Renal cortex interstitium (tissue), 15 donors: ENCODE measurements at places on chromosomes 5 and 9. TPM values are rescaled to one million over a fixed set of nuclear protein-coding genes. Genes with fewer than 3 reads are reported as not detected.

TAF11L5 gene
- polyA plus RNA-seq = not detected

ISL1 gene
- polyA plus RNA-seq = not detected

LYRM7 gene
- polyA plus RNA-seq = 11.5 TPM

COL23A1 gene
- 5.7 TPM for polyA plus RNA-seq

ADGRD2 gene
- not detected for polyA plus RNA-seq

IRX1 gene
- polyA plus RNA-seq = 45.5 TPM

ZNF354C gene
- polyA plus RNA-seq = 15.7 TPM

EIF4E1B gene
- polyA plus RNA-seq = not detected

PDE6A gene
- 0.12 TPM for polyA plus RNA-seq

DNA sequence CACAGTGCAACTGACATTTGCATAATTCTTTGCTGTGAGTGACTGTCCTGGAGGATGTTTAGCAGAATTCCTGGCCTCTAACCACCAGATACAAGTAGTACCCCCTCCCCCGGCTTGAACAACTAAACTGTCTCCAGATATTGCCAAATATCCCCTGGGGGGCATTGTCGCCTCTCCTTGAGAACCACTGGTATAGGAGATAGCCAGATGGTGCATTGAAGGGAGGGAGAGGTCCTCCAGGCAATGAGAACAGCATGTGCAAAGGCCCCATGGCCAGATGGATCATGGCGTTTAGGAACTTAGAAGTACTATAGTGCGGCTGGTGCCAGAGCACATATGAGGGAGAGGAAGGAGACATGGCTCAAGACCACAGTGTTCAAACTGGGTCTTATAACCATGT is 18.9 kb upstream of the ORM1 start:
- DNase-seq = no peak

DNA sequence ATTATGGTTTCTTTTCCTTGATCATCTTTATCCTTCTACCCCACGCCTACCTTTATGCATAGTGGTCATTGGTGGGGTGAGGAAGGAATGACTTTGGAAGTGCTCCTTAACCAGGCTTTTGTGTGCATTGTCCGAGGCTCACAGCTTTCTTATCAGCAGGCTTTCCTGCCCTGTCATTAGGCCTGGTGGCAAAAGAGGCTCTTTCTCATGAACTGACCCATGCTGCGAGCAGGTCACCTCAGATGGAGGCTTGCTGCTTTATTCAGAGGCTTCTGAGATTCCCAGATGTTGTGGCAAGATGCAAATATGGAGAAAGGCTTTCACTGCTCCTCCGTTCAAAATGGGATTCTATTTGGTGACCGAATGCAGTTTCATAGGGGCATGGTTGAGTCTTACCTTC is 57.4 kb upstream of the DMRTA1 start:
- no peak for DNase-seq

DNA sequence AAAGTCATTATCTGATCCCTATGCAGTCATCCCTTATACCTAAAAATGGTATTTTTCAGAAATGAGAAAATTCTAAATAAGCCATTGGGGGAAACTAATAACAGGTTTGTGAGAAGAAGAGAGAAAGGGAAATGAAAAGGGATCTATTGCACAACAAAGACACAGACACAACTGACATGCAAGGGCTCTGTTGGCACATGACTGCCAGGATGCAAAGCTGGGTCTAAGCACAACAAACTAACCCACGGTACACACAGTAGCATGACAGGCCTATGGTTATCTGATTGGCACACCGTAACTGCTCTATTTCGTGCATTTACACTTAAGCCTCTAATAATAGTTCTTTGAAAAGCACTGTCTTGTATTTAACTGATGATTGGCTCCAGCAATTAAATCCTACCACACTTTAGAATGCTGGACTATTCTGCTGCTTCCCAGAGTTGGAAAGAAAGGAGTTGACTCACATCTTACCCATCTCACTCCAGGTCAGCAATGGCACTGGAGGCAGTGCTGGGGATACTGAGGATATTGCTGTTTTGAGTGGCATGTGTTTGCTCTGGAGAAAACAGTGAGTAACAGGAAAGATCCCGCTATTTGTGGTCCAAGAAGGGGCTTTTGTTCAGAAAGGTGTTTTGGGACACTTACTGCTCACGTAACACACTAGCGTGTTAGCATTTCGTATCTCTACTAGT is 328.3 kb downstream of the GLIS3 start:
- no peak for DNase-seq

DNA sequence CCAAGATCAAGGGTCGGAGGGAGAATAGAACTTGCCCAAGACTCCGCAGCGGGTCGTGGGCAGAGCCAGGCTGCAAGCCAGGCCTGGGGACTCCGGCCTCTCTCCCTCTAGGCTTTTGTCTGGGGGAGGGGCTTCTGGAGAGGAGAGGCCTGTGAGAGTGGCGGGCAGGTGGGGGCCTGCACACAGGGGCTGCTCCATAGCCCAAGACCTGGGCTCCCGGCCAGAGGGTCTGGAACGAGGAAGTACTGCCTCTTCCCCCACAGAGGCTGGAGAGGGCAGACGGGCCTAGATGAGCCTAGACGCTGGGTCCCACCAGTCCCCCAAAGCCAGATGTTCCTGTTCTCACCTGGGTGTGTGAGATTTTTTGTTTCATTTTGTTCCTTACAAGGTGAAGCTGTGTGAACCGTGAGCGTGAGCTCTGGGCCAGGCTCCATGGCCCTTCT is 5.2 kb upstream of the ST6GALNAC6 start:
- DNase-seq = no peak

GRCh38 chr9:37740631-37741328 is 12.8 kb upstream of the TRMT10B start:
- DNase-seq = no peak

- DNase-seq = no peak
Measured at GRCh38 chr5:170563824-170564567, 60.2 kb downstream of the KCNIP1 start.

DNA sequence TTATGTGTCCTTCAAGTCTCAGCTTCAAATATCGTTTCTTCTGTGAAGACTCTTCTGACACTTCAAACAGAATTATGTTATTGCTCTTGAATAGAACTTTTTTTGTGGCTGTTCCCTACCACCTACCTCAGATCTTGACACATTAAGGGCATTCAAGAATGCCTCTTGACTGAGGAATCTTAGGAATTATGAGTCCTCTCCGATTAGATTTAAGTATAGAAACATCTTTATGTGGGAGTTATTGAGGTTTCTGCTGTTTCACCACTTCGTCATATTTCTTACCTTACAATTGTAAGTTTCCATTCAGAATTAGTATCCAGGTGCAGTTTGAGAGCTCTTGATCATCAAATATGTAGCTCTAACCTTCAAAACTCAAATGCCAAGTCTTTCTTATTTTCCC is 324.2 kb upstream of the NUDT12 start:
- no peak for DNase-seq

- no peak for DNase-seq
Measured at GRCh38 chr5:180296771-180297170, 4.9 kb upstream of the MAPK9 start.

DNA sequence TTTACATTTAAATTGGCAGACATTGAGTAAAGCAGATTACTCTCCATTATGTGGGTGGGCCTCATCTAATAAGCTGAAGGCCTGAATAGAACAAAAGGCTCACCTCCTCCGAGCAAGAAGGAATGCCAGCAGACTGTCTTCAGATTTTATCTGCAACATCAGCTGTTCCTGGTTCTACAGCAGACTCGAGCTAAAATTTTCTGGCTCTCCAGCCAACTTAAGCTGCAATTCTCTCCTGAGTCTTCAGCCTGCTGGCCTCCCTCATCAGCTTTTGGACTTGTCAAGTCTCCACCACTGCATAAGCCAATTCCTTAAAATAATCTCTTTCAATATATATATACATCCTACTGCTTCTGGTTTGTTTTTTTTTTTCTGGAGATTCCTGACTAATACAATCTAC is 12.5 kb downstream of the TRPM3 start:
- DNase-seq = no peak

DNA sequence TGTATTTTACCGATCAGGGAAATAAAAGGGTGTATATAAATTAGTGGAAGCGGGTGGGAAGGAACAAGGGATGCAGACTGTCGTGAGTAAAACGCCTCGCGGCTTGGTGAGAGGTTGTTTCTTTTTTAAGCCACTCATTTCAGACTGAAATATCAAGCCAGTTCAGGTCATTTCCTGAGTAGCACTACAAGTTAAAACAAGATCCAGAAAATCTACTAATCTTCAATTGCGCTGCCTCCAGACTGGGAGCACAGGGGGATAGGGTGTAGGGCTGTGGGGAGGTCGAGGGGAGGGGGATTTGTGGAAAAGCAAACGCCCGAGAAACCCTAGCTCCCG is 140.8 kb downstream of the TSSK1B start:
- DNase-seq = no peak

DNA sequence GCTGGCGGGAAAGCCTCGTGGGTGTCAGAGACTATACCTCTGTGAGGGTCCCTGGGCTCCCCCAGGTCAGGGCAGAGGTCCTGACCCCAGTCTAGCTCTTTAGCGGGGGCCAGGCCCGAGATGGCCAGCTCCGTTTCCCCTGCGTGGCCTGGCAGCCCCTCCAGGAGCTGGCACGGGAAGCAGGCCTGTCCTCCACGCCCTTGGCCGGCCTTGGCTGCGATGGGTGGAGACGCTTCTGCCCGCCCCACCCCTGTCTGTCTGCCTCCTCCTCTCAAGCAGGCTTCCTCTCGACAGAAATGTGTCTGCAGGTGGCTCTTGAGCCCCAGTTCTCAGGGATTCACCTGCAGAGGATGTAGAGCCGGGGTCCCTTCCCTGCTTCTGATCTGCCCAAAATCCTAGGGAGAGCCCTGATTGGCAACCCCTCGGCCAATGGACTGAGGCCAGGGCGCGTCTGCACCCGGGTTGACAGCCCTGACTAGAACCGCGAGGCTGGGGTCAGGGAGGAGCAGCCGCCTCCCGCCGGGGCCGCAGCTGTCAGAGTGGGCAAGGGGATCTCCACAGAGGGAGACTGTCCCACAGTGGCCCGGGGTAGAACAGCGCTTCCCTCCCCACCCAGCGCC is 2.6 kb upstream of the GRIN1 start:
- DNase-seq = no peak

DNA sequence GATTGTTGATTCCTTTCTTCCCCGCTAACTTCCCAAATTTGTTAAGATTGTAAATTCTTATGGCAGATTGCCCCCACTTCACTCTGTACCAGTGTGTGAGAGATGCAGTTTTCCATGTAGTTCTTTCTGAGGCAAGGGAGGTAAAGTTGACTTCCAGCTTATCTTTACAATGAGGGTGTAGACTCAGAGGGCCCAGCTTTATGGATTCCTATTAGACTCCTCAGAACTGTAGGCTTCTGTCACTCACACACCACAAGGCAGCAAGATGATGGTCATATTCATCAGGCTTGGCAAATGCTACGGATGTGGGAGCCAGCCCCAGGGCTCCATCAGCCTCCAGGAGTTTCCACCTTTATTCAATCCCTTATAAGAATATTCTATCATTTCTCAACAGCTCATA is 461.9 kb upstream of the KLF4 start:
- DNase-seq = no peak

DNA sequence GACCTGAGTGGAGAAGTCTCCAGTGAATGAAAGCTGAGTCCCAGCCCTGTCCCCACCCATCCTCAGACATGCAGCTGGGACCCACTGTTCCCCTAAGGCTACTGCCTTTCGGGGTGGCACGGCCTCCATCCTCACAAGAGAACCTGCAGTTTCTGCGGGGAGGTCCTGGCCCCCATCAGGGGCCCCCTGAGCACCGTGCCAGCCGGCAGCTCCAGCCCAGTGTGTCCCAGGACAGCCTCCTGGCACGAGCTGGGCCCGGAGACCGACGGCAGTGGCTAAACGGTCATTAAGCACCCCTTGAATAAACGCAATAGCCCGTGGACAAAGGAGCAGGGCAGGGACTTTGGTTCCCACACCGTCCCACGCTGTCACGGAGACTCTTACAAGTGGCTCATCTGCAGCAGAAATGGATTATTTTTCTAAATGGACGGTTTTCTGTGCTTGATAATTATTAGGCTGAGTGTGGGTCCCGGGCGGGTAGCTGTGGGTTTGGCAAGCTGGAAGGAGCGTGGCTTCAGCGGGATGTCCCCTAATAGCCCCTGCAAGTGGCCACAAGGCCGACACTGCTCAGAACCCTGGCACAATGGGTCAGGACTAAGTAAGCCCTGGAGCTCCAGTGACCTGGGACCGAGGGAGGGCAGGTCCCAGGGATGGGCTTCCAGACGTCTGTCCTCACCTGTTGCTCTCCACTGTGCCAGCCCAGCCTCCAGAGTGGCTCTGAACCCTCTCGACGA is 17.4 kb downstream of the FAM78A start:
- DNase-seq = no peak

- DNase-seq = no peak
Measured at GRCh38 chr9:34195143-34195542, 16.3 kb downstream of the UBAP1 start.

DNA sequence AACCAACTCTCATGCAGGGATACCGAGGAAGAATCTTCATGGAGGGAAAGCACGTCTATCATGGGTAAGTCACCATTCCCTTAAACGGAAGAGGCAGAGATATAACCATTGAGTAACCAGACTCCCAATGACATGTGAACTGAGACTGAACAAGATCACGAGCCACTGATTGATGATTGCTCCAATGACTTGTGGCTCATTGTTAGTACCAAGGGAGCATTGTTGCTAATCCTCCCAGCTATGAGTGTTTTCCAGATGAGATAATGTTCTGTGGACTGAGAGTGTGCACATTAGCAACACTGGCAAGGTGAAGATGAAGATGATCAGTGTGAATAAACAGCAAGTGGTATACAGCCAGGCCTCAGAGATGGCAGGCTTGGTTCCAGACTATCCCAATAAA is 219.2 kb upstream of the MAP3K1 start:
- DNase-seq = no peak

- no peak for DNase-seq
Measured at GRCh38 chr9:91239367-91240111, 122.2 kb downstream of the AUH start.

- DNase-seq = no peak
Measured at GRCh38 chr9:34546102-34546833, 23.5 kb upstream of the ENHO start.

DNA sequence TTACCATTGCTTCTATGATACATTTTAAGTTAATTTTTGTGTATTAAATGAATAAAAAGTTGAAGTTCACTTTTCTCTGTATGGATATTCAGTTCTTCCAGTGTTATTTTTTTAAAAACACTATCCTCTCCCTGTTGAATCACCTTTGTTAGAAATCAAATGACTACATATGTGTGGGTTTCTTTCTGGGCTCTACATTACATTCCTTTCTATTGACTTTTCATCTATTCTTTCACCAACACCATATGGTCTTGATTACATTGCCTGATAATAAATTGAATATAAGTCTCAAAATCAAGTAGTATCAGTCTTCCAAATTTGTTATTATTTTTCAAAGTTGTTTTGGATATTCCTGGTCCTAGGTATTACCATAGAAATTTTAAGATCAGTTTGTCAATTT is 7.3 kb upstream of the RASEF start:
- no peak for DNase-seq

- no peak for DNase-seq
Measured at GRCh38 chr5:168312606-168313295, 21.3 kb downstream of the WWC1 start.

DNA sequence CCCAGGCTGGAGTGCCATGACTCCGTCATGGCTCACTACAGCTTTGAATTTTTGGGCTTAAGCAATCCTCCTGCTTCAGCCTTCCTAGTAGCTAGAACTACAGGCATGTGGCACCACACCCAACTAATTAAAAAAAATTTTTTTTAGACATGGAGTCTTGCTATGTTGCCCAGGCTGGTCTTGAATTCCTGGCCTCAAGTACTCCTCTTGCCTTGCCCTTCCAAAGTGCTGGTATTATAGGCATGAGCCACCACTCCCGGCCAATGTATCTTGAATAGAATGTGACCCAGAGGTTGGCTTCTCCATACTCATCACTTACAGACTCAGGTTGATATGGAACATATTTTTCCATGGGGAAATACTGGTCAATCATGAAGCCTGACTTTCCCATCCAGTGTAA is 51.2 kb upstream of the JAK2 start:
- DNase-seq = no peak

GRCh38 chr9:135343837-135344522 is 135.6 kb upstream of the PPP1R26 start:
- DNase-seq = peak; percentile 38
